NCI-H226 (cell line): ENCODE measurements at places on chromosomes 5 and 9.
A peak's percentile ranks its signal among the peaks of the same experiment; 100 is the strongest.

DNA sequence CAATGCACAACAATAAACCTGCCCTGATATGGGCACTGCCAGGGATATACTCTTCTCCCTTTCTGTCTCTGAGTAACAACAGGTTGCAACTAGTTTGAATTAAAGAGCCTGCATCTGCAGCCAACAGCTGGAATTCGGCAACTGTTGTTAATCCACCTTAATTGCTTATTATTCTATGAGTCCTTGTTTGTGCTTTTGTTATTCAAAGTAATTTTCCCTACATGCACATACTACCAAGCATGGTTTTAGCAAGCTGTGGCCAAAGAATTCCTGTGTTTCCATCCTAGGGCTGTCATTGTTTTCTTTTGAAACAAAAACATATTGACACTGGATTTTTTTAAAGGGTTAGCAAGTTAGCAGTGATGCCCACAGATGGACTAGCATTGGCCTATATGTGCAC is 171.5 kb downstream of the EFNA5 start:
- no peak for DNase-seq

- no peak for DNase-seq
Observed at GRCh38 chr5:58849223-58849622, 266.3 kb downstream of the RAB3C start.

DNA sequence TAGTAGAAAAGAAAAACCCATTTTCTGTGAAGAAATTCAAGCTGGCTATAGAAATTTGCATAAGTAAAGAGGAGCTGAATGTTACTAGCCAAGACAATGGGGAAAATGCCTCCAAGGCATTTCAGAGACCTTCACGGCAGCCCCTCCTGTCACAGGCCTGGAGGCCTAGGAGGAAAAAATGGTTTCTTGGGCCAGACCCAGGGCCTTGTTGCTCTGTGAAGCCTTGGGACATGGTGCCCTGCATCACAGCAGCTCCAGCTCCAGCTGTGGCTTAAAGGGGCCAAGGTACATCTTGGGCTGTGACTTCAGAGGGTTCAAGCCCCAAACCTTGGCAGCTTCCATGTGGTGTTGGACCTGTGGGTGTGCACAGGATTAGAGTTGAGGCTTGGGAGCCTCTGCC is 130.0 kb upstream of the DMRTA1 start:
- no peak for DNase-seq

GRCh38 chr5:167614294-167615021 is 677.0 kb upstream of the WWC1 start:
- no peak for DNase-seq

- DNase-seq = peak; percentile 15
Observed at GRCh38 chr5:115068239-115069086, 101.2 kb downstream of the TRIM36 start.

- no peak for DNase-seq
Observed at GRCh38 chr5:39238366-39239105, 19.2 kb upstream of the FYB1 start.

GRCh38 chr5:111385970-111386831 is 126.1 kb downstream of the STARD4 start:
- DNase-seq = no peak
